Thymus (tissue), 14 donors: ENCODE measurements at places on chromosomes 6 and 20. TPM values are rescaled to one million over a fixed set of nuclear protein-coding genes. Genes with fewer than 3 reads are reported as not detected.

Gene EPPIN
- total RNA-seq = not detected

Gene LST1
- total RNA-seq = 134 TPM

GRCh38 chr20:57431539-57431835 lies 40.3 kb downstream of the RBM38 start:
- peaks cover 49% of the 10 kb centered on the region for H3K4me1 ChIP-seq
- no peaks in the 10 kb centered on the region for H3K36me3 ChIP-seq
- no peak overlapping the region for H3K27ac ChIP-seq
- no peak for DNase-seq

DNA sequence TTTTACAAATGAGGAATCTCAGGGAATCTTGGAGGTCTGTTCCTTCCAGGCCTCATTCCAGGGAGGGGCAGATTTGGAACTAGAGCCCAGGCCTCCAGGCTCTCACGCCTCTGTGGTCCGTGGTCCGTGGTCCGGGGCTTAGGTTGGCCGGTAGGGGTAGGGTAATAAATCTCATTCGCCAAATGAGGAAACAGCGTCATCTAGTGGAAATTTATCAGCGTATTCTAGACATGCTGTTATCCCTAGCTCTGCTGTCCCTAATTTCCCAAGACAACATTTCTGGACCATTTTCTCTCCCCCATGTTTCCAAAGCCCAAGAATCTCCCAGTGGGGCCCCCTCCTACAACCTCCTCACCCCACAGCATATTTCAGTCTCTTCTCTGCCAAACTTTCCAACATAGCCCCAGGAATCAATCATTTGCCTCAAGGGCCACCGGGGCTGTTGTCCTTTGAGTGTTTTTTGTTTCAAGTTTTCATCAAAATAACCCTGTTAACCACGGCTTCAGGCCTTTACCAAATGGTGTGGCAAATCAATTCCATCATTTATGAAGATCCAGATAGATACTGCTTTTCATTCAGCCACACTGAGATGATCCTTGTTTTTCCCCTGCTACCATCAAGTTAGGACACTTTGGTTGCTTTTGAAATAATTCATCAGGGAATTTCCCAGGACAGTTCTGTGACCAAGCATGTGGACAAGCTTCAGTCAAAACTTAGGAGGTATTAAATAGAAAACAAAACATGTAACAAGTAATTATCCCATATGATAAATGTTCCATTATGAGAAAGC lies 126.8 kb downstream of the ALDH8A1 start:
- H3K4me3 ChIP-seq = no peak overlapping the region
- peak overlapping the region; percentile 48 for H3K27ac ChIP-seq
- H3K4me1 ChIP-seq = no peaks in the 10 kb centered on the region
- H3K36me3 ChIP-seq = no peaks in the 10 kb centered on the region

- no peak overlapping the region for H3K4me3 ChIP-seq
- no peaks in the 10 kb centered on the region for H3K36me3 ChIP-seq
- H3K27ac ChIP-seq = no peak overlapping the region
Observed at GRCh38 chr6:56690519-56691285, 48.0 kb upstream of the DST start.

DNA sequence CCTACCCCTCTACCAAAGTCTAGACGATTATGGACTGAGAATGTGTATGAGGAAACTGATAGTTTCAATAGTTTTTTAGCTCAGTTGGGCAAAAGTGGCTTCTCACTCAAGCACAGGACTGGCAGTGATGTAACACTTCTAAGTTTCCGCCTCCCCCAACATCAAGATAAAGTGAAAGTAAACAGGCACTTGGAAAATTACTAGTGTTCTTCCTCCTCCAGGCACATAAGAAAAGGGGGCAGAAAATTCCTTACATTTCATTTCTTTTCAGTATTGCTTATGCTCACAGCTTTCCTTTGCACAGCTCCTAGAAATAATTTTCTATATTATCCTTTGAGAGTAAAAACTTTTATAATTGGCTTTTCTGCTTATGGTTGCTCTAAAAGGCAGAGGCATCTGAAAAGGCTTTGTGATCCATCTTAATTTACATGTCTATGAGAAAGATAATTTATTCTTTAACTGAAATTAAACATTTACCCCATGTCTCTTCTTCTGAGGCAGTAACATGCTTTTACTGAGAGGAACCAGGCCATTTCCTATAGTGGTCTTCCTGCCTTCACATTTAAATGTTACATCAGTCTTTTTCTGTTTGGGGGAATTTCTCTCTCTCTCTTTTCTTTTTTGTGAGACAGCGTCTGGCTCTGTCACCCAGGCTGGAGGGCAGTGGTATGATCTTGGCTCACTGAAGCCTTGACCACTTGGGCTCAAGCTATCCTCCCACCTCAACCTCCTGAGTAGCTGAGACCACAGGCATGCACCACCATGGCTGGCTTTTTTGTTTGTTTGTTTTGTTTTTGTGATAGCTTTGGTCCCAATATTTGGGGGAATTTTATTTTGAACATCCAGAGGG lies 65.0 kb upstream of the EEF1A1 start:
- DNase-seq = peak; percentile 62
- peak overlapping the region; percentile 33 for H3K4me3 ChIP-seq
- no peaks in the 10 kb centered on the region for H3K27me3 ChIP-seq
- H3K4me1 ChIP-seq = peaks cover 12% of the 10 kb centered on the region
- peak overlapping the region; percentile 91 for H3K27ac ChIP-seq

DNA sequence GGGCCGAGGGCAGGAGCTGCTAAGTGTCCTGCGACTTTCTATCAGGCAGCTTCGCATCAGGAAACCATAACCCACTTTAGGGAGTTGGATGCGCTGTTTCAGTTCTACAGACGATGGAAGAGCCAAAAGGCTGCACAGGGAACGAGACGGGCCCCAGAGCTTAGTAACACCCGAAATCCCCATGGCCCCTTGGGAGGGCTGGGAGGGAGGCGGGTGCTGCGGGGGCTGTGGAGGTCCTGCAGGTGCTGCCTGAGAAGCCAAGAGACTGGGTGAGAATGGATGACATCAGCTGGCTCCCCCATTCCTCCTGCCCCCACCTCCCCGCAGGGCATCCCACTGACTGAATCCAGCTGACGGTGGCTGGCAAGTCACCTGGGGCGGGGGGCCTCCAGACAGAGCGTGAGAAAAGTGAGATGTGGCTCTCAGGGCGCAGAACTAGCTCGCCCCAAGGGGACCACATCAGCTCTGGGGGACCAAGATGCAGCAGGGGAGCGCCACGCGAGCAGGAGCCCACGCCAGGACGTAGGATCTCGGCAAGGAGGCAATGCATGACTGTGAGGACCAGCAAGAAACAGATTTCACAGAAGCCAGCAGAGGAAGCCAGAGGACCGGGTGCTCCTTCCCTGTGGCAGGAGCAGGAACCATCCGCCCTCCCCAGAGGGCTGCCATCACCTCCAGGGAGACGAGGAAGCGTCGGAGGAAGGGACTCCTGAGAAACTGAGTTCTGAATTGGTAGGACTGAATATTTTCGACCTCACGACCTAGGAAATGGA lies 36.8 kb downstream of the PNLDC1 start:
- peaks cover 17% of the 10 kb centered on the region for H3K4me1 ChIP-seq
- no peaks in the 10 kb centered on the region for H3K27me3 ChIP-seq
- H3K36me3 ChIP-seq = no peaks in the 10 kb centered on the region
- DNase-seq = no peak
- no peak overlapping the region for H3K27ac ChIP-seq

DNA sequence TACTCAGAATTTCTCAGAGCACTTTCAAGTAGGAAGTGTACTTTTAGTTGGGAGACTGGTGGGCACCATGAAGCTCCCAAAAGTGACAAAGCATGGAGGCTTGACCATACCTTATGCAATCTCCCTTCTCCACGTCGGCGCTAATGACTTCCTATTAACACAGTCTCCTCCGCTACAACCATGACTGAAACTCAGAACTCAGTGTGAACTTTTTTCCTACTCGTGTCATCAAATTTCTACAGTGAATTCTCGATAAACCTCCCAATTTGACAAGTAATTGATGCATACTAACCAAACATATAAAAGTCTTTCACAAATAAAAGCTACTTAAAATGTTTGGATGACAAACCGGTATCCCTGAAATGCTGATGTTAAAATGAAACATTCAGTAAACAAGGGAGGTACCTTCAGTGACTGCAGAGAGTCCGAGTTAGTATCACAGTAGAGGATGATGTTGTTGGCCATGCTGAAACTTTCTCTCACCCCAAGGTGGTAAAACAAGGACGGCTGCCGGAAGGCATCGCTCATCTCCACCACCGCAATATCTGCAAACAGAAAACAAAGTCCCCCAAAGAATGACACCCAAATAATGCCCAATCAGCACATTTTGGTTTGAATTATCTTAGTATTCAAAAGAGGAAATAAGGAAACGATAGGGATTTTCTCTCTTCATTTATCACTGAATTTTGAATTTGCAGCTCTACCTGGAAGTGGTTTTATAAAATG lies 72.1 kb downstream of the MAP3K5 start:
- H3K27me3 ChIP-seq = no peaks in the 10 kb centered on the region
- H3K27ac ChIP-seq = no peak overlapping the region
- H3K4me3 ChIP-seq = no peak overlapping the region
- no peaks in the 10 kb centered on the region for H3K4me1 ChIP-seq
- no peaks in the 10 kb centered on the region for H3K36me3 ChIP-seq
- DNase-seq = no peak

DNA sequence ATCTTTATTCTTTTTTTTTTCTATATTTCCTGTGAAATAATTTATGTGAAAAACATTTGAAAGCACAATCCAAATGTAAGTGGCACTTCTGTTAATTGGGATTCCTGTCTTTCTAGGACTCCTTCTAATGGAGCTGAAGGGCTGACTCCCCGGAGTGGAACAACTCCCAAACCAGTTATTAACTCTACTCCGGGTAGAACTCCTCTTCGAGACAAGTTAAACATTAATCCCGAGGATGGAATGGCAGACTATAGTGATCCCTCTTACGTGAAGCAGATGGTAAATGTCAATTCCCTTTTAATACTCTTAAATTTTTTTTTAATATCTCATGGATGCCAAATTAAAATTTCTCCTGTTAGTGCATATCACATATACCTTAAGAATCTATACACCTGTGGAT lies 35.0 kb downstream of the CDC5L start:
- H3K4me1 ChIP-seq = no peaks in the 10 kb centered on the region
- no peak overlapping the region for H3K4me3 ChIP-seq
- H3K27me3 ChIP-seq = no peaks in the 10 kb centered on the region
- DNase-seq = no peak
- H3K36me3 ChIP-seq = peaks cover 74% of the 10 kb centered on the region
- no peak overlapping the region for H3K27ac ChIP-seq

- no peak for DNase-seq
- H3K4me3 ChIP-seq = no peak overlapping the region
- H3K4me1 ChIP-seq = peaks cover 6% of the 10 kb centered on the region
- H3K36me3 ChIP-seq = no peaks in the 10 kb centered on the region
- H3K27ac ChIP-seq = no peak overlapping the region
Observed at GRCh38 chr6:2061880-2062279, 183.5 kb downstream of the GMDS start.

DNA sequence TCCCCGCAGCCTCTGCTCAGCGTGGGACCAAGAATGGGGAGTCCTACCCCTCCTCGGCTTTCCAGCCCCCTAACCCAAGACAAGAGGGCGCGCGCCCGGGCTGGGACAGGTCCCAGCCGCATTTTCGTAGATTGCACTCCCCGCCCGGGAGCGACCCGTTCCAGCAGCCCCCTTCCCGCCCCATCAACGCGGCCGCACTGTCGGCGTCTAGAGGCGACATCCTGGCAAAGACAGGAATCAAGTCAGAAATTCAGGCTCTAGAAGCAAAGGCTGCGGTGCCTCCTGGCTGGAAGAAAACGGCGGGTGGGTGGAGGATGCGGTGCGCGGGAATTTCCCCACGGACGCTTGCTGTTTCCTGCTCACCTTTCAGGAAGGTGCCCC lies 957 bp downstream of the PROKR2 start:
- peaks cover 2% of the 10 kb centered on the region for H3K4me1 ChIP-seq
- no peak for DNase-seq
- H3K27ac ChIP-seq = no peak overlapping the region

GRCh38 chr6:127403636-127404035 lies 55.6 kb downstream of the KIAA0408 start:
- no peak overlapping the region for H3K4me3 ChIP-seq
- H3K27me3 ChIP-seq = no peaks in the 10 kb centered on the region
- no peak for DNase-seq

GRCh38 chr20:10585308-10585707 lies 88.5 kb downstream of the JAG1 start:
- no peaks in the 10 kb centered on the region for H3K36me3 ChIP-seq
- no peak overlapping the region for H3K4me3 ChIP-seq
- no peaks in the 10 kb centered on the region for H3K4me1 ChIP-seq
- DNase-seq = no peak
- no peak overlapping the region for H3K27ac ChIP-seq
- no peaks in the 10 kb centered on the region for H3K27me3 ChIP-seq

GRCh38 chr20:50759678-50760077 lies 28.3 kb downstream of the PARD6B start:
- H3K4me3 ChIP-seq = no peak overlapping the region
- H3K27me3 ChIP-seq = no peaks in the 10 kb centered on the region
- no peak overlapping the region for H3K27ac ChIP-seq
- H3K4me1 ChIP-seq = no peaks in the 10 kb centered on the region
- DNase-seq = no peak

GRCh38 chr6:6616656-6617055 lies 28.1 kb downstream of the LY86 start:
- H3K36me3 ChIP-seq = no peaks in the 10 kb centered on the region
- peaks cover 57% of the 10 kb centered on the region for H3K4me1 ChIP-seq
- peak overlapping the region; percentile 67 for H3K27ac ChIP-seq
- H3K4me3 ChIP-seq = no peak overlapping the region

- H3K27me3 ChIP-seq = no peaks in the 10 kb centered on the region
- H3K27ac ChIP-seq = no peak overlapping the region
- H3K4me1 ChIP-seq = peaks cover 11% of the 10 kb centered on the region
- DNase-seq = no peak
Observed at GRCh38 chr20:24732076-24732475, 217.0 kb upstream of the CST7 start.

GRCh38 chr6:95127261-95127660 lies 450.1 kb upstream of the MANEA start:
- H3K27me3 ChIP-seq = no peaks in the 10 kb centered on the region
- no peaks in the 10 kb centered on the region for H3K36me3 ChIP-seq
- DNase-seq = no peak
- H3K4me1 ChIP-seq = no peaks in the 10 kb centered on the region
- H3K27ac ChIP-seq = no peak overlapping the region

DNA sequence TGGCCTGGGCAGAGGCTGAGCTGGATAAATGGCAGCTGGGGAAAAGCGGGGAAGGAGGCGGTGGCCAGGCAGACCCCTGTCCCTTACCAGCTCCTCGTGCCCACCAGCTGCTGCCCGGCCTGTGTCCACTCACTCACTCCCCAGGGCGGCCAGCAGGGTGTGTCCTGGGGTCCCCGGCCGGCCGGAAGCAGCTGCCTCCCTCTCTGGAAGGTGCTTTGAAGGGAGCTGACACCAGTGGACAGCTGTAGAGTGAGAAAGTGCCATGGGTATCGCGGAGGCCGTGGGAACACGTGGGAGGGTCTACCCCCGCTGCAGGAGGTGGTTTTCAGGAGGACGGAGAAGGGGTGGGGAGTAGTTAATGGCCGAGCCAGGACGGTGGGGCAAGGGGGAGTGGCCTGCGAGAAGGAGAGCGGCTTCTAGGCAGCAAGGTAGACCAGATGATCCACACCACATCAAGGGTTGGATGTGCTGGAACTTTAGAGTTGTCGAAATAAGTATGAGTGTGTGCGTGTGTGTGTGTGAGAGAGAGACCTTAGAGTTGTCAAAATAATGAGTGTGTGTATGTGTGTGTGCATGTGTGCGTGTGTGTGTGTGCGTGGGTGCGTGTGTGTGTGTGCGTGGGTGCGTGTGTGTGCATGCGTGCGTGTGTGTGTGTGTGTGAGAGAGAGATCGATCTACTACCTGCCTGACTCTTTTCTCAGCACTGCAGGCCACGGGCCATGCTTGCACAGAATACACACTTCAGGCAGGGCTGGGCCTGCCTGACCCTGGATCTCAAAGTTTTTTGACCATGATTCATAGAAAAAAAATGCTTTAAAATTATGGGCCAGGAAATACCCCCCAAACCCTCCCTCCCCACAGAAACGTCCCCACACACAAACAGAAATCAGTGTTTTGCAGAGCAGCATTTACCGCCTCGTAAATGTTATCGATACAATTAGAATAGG lies 43.9 kb downstream of the CDH4 start:
- no peak for DNase-seq
- H3K36me3 ChIP-seq = no peaks in the 10 kb centered on the region
